ENCODE measurements at places on chromosomes 1 and 21.

DNA sequence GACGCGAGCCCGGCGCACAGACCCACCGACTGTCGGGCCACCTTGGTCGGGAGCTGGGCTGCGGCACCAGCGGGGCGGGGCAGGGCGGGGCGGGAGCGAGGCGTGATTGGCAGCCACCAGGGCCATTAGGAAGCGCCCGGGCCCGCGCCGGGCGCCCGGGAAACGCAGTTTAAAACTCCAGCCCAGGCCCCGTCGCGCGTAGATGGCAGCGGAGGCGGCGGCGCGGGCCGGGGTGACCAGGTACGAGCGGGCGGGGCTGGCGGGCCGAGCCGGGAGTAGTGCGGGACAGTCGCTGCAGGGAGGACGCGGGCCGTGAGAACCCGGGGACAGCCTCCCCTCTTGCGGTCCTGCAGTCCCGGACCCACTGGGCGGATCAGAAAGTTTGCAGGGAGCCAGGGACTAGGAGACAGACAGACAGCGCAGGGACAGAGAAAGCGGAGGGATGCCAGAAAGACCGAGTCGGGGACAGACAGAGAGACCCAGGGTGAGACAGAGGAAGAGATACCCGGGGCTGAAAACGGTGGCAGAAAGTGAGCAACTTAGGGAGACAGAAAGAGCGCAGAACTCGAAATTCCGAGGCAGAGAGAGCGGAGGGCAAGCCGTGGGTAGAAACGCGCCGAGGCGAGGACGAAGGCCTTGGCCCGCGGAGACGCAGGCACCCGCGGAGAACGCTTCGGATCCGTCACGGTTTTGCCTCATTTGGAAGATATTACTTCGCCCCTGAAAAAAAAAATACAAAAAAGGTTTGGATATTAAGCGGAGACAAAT is at the start of gene DMBX1:
Gene DMBX1, plus strand, starts transcription at position 199 of the 768 bp plus-strand sequence. CDS start 17,175 bp downstream, outside the sequence.
- peak; percentile 51 for DNase-seq

DNA sequence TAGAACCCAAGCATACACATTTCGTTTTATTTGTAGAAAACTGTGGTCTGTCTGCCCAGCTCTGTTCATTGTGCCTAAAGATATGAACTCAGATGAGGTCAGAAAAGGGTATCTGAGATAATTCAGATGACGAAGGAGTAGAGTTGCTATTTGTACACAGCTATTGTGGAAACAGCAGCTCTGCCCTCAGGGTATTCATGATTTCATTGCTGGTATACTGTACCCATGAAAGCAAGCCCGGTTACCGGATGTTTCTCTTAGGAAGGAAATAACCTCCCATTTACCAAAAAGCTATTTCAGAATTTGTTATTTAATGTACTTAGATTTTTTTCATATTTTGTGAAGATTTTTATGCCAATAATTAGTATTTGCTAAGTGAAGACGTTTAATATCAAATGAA is 37.8 kb downstream of the SMAP2 start:
- DNase-seq = no peak

- DNase-seq = no peak
Observed at GRCh38 chr1:203557390-203557789, 63.4 kb downstream of the OPTC start.

- no peak for DNase-seq
Observed at GRCh38 chr1:39184354-39184818, 20.1 kb upstream of the MACF1 start.

DNA sequence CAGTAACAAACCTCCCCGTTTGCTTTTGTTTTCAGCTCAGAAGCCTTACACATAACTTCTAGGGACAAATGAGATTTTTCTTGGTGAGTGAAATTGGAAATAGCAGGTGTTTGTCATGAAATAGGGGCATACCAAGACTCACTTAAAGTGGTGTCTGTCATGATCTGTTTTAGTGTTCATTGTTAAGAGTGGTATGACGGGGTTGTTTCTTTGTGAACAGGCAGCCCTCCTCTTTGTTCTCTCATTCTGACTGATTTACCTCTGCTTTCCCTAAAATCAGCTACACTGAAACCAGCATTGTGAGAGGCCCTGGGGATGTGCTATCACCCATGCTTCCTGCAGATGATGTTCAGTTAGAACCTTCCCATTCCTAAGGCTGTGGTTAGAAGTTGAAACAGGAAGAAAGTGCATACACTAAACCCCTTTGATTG is 2.5 kb upstream of the ERO1B start:
- no peak for DNase-seq

GRCh38 chr21:16279731-16280581 is 550.2 kb downstream of the USP25 start:
- no peak for DNase-seq

Measured in NCI-H1105 (cell line).